ENCODE measurements at places on chromosomes 7 and 10. TPM values are rescaled to one million over a fixed set of nuclear protein-coding genes. Genes with fewer than 3 reads are reported as not detected.
A peak's percentile ranks its signal among the peaks of the same experiment; 100 is the strongest.

DNA sequence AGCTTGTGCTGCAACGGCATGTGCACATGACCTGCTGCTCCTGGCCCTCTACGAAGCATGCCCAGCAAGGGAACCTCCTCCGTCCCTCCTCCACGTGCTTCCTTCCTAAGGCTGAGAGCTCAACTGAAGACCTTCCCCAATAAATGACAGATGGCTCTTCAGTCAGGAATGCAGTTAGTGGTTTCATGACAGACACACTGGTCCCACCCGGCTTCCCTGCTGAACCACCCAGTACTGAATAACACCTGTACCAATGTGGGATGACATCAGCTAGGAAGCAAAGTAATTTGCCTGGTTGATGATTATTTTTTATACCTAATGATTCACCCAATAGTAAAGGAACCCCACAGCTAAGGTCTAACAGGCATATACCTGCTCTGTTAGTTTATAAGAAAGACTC lies 69.1 kb downstream of the SCRN1 start:
- H3K36me3 ChIP-seq: peaks cover 17% of the 10 kb centered on the region
- H3K27me3 ChIP-seq: no peaks in the 10 kb centered on the region
- H3K4me3 ChIP-seq: no peak overlapping the region
- H3K4me1 ChIP-seq: peaks cover 5% of the 10 kb centered on the region
- no peak for DNase-seq

- no peak for DNase-seq
- no peaks in the 10 kb centered on the region for H3K4me1 ChIP-seq
- H3K36me3 ChIP-seq: no peaks in the 10 kb centered on the region
- H3K4me3 ChIP-seq: no peak overlapping the region
Measured at GRCh38 chr10:69494626-69495558, 43.6 kb downstream of the TSPAN15 start.

Gene PWWP2B
- total RNA-seq: 23.6 TPM

DNA sequence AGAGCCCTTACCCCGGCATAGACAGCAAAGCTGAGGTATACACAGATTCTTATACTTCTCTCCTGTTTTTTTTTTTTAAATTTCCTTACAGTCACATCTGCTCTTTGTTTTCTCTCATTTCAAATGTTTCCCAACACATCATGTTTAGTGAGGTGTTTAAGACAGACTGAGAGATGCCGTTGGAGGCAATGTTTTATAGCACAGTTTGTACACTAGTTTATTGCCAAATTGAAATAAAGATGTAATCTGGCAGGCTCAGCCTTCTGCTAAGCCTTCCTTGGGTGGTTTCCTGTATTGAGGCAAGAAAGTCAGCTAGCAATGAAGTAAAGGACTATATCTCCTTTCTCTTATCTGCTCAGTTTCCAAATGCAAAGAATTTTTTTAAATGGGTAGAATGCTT lies 393.4 kb downstream of the SORCS1 start:
- no peak overlapping the region for H3K4me3 ChIP-seq
- no peaks in the 10 kb centered on the region for H3K36me3 ChIP-seq
- H3K27ac ChIP-seq: no peak overlapping the region
- H3K27me3 ChIP-seq: no peaks in the 10 kb centered on the region

Gene PRPS1L1
- total RNA-seq: not detected

Gene ARHGAP22
- total RNA-seq: 2.8 TPM

- no peaks in the 10 kb centered on the region for H3K4me1 ChIP-seq
- no peak overlapping the region for H3K27ac ChIP-seq
- H3K27me3 ChIP-seq: no peaks in the 10 kb centered on the region
- no peak overlapping the region for H3K4me3 ChIP-seq
- H3K36me3 ChIP-seq: peaks cover 4% of the 10 kb centered on the region
Measured at GRCh38 chr10:44376472-44377099, 8.3 kb downstream of the CXCL12 start.

Gene PKD2L1
- not detected for total RNA-seq

DNA sequence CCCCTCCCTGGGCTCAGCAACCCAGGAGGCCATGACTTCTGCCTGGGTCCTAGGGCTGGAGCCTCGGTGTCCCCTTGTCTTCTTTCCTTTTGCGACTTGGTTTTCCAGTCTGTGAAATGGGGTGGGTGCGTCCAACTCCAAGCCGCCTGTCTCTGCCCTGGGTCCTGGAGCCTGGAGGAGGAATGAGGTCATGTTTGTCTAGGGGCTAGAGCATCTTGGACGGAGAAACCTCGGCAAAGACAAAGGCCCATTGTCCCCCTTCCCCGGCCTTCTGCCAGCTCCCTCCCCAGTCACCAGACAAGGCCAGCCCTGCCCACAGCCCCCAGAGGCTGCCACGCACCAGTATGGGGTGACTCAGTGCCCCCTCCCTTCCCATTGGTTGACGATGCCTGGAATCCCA lies 39.8 kb upstream of the ELN start:
- no peaks in the 10 kb centered on the region for H3K27me3 ChIP-seq
- H3K36me3 ChIP-seq: no peaks in the 10 kb centered on the region
- DNase-seq: no peak

DNA sequence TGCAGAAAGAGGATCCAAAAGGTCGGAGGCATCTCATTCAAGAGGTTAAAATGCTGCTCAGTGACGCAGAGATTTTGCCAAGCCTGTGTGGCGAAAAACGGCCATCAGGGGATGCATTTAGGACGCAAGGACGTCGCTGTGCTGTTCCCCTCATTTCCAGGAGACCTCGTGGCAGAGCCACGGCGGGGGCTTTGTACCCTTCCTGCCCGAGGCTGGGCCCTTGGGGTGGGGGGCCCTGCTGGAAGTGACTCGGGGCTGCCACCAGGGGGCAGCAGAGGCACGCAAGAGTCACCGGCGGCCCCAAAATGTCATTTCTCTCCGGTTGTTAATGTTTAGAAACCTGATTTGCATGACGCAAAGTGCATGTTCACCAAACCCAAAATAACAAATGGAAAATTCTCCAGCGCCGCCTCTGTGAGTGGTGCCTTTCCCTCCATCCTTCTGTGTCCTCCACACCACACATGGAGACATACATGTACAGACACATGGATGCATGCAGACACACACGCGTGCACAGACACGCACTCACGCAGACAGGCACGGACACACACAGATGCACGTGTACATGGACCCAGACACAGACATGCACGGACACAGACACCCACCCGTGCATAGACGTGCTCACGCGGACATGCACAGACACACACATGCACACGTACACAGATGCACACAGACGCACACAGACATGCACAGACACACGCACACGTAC lies 51.0 kb upstream of the NKX6-2 start:
- H3K27me3 ChIP-seq: peaks cover 20% of the 10 kb centered on the region
- peak; percentile 53 for DNase-seq
- H3K4me1 ChIP-seq: no peaks in the 10 kb centered on the region
- H3K36me3 ChIP-seq: no peaks in the 10 kb centered on the region
- no peak overlapping the region for H3K27ac ChIP-seq

Gene PILRB
- 18.6 TPM for total RNA-seq

Gene TEX36
- not detected for total RNA-seq

DNA sequence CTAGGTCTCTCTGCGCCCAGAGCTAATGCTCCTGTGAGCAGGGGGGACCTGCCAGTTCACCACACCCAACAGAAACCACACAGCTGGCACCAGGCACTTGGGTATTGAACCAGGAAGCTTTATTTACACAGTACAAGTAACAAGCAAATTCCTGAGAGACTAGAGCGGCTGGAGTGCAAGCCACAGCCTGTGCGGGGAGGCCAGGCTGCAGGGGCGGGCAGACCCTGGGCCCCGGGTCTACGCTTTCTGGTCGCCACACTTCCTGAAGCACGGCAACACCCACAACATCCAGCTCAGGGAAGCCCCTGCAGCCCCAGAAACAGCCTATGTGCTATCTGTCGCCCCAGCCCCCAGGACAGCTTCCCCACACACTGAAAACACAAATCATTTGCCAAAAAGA lies 125.0 kb downstream of the FAM53B start:
- H3K4me1 ChIP-seq: peaks cover 21% of the 10 kb centered on the region
- no peak overlapping the region for H3K27ac ChIP-seq
- no peak for DNase-seq
- H3K36me3 ChIP-seq: no peaks in the 10 kb centered on the region
- H3K4me3 ChIP-seq: no peak overlapping the region
- no peaks in the 10 kb centered on the region for H3K27me3 ChIP-seq

Gene GPR37
- total RNA-seq: not detected

Gene MYL10
- total RNA-seq: not detected

GRCh38 chr7:74598558-74598957 lies 59.0 kb upstream of the GTF2I start:
- peak; percentile 76 for DNase-seq
- no peak overlapping the region for H3K27ac ChIP-seq
- no peaks in the 10 kb centered on the region for H3K27me3 ChIP-seq
- no peak overlapping the region for H3K4me3 ChIP-seq
- H3K4me1 ChIP-seq: no peaks in the 10 kb centered on the region

- no peak for DNase-seq
- H3K4me3 ChIP-seq: no peak overlapping the region
- no peak overlapping the region for H3K27ac ChIP-seq
- H3K27me3 ChIP-seq: no peaks in the 10 kb centered on the region
- no peaks in the 10 kb centered on the region for H3K36me3 ChIP-seq
Measured at GRCh38 chr7:102323914-102324195, 32.4 kb downstream of the SPDYE6 start.

Gene TMEM270
- not detected for total RNA-seq

- no peaks in the 10 kb centered on the region for H3K27me3 ChIP-seq
- no peaks in the 10 kb centered on the region for H3K36me3 ChIP-seq
- no peak overlapping the region for H3K4me3 ChIP-seq
- H3K4me1 ChIP-seq: no peaks in the 10 kb centered on the region
- DNase-seq: no peak
Measured at GRCh38 chr7:71312755-71313490, 181.0 kb downstream of the GALNT17 start.

DNA sequence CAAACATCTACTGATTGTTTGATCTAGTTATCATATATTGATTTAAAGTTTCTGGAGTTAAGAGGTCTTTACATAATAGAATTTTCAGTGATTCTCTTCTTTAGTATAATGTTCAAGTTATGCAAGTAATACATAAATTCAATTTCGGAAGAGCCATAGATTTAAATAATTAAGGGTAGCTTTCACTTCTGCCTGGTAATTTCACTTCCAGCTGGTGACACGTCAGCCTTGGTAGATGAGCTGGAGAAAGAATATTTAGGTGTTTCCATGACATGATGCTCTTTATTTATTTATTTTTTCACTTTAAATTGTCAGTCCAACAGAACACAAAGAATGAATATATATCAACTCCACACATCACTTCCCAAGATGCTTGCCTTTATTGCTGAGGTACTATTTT lies 5.2 kb upstream of the OTUD1 start:
- no peak overlapping the region for H3K27ac ChIP-seq
- H3K36me3 ChIP-seq: no peaks in the 10 kb centered on the region
- H3K4me3 ChIP-seq: no peak overlapping the region
- no peak for DNase-seq
- H3K27me3 ChIP-seq: no peaks in the 10 kb centered on the region
- no peaks in the 10 kb centered on the region for H3K4me1 ChIP-seq

DNA sequence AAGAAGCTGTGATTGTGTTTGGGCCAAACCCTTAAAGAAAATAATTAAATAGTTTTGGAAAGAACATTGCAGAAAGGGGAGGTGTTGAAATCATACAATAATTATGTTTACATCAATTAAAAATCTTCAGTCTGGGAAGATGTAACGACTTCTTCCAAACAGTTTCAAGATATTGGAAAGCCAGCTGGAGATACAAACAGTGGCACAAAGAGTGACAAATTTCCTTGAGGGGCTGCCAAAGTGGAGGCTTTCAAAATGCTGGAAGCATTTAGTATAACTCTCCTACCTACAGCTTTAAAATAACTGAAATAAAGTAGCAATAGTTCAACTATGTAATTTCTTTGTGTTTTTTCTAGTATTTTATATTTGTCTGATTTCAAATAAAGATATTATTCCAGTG lies 405.0 kb downstream of the DNAJB9 start:
- H3K36me3 ChIP-seq: no peaks in the 10 kb centered on the region
- H3K4me1 ChIP-seq: no peaks in the 10 kb centered on the region
- H3K27me3 ChIP-seq: no peaks in the 10 kb centered on the region
- no peak overlapping the region for H3K27ac ChIP-seq

DNA sequence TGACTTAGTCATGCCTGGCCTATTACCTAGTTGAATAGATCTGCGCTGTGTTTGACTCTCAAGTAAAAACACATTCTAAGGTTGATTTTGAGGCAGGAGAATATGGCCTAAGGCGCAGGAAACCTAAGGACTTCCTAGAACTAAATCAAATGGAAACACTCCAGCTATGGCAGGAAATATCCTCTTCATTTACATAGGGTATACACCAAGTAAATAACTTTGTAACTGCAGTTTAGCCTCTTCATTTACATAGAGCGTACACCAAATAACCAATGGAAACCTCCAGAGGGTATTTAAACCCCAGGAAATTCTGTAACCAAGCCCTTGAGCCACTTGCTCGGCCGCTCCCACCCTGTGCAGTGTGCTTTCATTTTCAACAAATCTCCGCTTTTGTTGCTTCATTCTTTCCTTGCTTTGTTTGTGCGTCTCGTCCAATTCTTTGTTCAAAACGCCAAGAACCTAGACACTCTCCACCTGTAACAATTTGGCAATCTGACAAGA lies 35.6 kb upstream of the XRCC2 start:
- H3K4me3 ChIP-seq: no peak overlapping the region
- H3K36me3 ChIP-seq: no peaks in the 10 kb centered on the region
- no peaks in the 10 kb centered on the region for H3K4me1 ChIP-seq
- DNase-seq: no peak
- no peak overlapping the region for H3K27ac ChIP-seq

- H3K4me1 ChIP-seq: peaks cover 6% of the 10 kb centered on the region
- H3K27ac ChIP-seq: no peak overlapping the region
- no peak overlapping the region for H3K4me3 ChIP-seq
- DNase-seq: peak; percentile 43
- H3K27me3 ChIP-seq: no peaks in the 10 kb centered on the region
Measured at GRCh38 chr10:13834581-13835286, 248.0 kb downstream of the PRPF18 start.

Gene TDRD1
- 0.11 TPM for total RNA-seq

Gene IDI2
- not detected for total RNA-seq

DNA sequence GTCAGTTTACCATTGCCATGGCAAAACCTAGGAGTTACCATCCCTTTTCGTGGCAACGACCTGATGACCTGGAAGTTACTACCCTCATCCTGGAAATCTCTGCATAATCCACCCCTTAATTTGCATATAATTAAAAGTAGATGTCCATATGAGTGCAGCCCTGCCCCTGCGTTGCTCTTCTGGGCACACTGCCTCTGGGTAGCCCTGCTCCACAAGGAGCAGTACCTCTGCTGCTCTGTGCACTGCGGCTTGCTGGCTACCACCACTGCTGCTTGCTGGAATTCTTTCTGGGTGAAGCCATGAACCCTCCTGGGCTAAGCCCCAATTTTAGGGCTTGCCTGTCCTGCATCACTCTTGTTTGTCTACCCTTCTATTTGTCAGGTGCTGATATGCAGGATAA lies 12.5 kb downstream of the CYP17A1 start:
- H3K27me3 ChIP-seq: no peaks in the 10 kb centered on the region
- H3K36me3 ChIP-seq: no peaks in the 10 kb centered on the region
- H3K4me3 ChIP-seq: no peak overlapping the region
- no peak overlapping the region for H3K27ac ChIP-seq
- H3K4me1 ChIP-seq: no peaks in the 10 kb centered on the region
- peak; percentile 67 for DNase-seq
